T-helper 1 cell (primary cell): ENCODE measurements at places on chromosomes 3 and 15.

DNA sequence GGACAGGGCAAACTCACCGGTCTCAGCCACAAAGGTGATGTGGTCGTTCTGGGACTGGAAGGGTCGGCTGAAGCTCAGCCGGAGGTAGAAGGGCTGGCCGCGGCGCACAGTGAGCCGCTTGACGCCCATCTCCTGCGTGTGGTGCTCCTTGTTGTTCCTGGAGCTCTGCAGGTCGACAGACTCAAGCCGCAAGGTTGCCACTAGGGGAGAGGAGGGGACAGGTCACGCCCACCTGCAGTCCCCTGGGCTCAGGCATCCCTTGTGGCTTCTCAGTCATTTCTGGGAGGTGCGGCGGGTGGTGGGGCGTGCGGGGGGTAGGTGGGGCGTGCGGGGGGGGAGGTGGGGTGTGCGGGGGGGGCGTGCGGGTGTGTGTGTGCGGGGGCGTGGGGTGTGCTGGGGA, 26.7 kb upstream of the TGM5 start:
- DNase-seq = no peak

DNA sequence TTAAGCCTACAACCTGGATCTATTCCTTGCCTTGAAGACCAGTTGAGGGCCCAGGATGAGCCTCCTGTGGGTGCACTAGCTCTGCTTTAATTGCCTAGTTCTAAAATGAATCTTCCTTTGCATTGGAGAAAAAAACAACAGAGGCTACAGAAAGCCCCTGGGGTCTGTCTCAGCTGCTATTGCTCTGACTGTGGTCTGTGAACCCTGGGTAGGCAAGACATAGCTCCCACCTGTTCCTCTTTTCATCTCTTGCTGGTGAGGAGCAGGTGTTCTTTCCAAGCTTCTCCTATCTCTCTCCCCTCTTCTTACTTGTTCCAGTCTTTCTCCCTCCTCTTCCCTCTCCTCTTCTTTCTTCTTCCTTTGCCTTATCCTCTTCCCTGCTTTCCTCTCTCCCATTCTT, 28.8 kb downstream of the RBP2 start:
- DNase-seq = no peak

DNA sequence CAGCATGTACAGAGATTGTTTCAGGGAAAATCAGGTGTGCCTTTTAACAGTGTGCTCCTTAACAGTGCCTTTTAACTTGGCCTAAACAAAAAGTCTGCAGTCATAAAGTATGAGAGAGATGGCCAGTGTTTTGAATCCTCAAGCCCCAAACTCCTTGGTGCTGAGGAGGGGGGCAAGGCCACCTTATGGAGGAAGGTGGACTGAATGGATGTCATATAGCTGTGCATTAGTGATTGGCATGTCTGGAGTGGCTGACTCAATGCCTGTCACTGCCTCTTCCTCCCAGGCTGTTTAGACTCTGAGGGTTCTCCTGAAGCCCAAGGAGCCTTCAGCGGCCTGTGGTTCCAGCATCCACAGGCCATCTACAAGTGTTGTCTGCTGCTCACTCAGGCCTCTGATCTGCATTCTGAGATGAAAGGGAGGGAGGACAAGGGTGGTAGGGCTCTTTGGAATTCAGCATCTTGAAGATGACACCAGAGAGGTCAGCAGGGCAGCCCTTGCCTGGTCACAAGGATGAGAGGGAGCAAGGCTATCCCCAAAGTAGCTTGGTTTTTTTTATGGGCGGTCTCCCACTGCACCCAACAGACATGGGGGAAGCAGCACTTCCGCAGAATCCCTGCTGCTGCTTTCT, 1.5 kb downstream of the FOXL2NB start:
- no peak for DNase-seq

- DNase-seq = no peak
These were observed 21.0 kb downstream of the ILDR1 start for GRCh38 chr3:122000936-122001605.
